ENCODE measurements at places on chromosomes 6 and 20.

DNA sequence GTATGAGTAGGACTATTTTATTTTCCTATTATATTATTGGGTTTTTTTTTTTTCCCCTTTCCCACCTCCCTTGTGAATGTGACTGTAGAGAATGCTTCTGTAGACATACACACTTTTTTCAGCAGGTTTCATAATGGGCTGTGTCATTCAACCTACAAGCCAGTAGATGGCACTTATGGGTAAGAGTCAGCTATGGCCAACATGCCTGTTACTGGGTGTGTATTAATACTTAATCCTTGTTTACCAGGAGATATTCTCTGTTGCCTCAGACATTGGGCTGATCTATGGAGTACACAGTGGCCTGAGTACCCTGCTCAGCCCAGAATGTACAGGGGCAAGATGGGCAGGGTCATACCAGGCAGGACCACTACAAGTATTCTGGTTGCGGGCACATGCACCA is 382.5 kb downstream of the EPHA7 start:
- no peak for DNase-seq

GRCh38 chr6:16337295-16337975 is 99.0 kb downstream of the GMPR start:
- DNase-seq: no peak

- no peak for DNase-seq
Measured at GRCh38 chr6:121879149-121879548, 443.7 kb downstream of the GJA1 start.

- DNase-seq: no peak
Measured at GRCh38 chr20:8074931-8075330, 55.4 kb upstream of the TMX4 start.

- DNase-seq: no peak
Measured at GRCh38 chr6:158457131-158457530, 102.8 kb upstream of the TMEM181 start.

DNA sequence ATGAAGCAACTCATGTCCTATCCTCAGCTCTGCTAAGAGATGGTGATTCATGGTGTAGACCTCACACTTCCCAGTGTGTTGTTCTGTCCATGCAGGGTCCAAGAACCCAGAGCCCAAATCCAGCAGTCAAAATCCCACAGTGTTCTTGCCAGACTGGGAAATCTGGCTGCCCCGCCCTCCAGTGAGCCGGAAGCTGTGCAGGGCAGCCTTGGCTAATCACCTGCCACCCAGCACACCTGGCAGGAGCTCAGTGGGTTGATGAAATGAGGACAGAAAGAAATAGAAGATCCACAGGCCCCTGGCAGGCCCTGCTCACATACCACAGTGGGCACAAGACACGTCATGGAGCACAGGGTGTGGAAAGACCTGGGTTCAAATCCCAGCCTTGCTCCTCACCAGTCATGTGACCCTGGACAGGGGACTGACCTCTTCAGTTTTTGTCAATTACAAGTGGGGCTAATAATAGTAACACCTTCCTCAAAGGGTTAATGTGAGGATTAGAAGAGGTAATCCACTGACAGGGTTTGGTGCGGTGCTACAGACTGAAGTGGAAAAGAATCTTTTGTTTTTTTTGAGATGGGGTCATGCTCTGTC is 13.6 kb upstream of the GUCA1A start:
- no peak for DNase-seq

DNA sequence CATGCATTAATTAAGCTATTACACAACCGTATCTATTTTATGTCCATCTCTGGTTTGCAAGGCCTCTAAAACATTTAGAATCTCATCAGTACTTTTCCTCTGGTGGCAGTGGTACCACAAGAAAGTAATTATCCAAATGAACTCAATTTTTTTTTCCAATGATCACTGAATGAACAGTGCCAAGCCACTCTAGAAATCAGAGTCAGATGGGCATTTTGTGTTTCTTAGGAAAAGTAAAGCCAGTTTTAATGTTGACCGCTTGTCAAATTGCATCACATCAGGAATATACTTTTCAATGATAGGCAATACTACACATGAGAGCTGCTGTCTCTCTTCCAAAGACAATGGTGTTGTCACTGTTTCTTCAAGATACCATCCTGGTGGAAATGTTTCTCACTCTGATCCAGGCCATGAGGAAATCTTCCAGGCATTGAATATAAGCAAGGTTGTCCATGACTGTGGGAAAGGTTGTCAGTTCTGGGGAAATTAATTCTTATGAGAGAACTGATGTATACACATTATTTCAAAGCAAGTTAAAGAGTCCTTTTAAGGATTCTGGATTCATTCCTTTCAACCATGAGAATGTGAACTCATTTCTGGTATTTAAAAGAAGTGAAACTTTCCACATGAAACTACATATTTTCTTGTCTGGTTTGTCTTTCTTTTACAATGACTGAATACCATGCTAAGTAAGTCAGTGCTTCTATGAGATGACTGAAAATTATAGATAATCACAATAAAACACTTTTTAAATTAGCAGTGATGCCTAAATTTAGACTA is 108.8 kb upstream of the TCF21 start:
- no peak for DNase-seq

DNA sequence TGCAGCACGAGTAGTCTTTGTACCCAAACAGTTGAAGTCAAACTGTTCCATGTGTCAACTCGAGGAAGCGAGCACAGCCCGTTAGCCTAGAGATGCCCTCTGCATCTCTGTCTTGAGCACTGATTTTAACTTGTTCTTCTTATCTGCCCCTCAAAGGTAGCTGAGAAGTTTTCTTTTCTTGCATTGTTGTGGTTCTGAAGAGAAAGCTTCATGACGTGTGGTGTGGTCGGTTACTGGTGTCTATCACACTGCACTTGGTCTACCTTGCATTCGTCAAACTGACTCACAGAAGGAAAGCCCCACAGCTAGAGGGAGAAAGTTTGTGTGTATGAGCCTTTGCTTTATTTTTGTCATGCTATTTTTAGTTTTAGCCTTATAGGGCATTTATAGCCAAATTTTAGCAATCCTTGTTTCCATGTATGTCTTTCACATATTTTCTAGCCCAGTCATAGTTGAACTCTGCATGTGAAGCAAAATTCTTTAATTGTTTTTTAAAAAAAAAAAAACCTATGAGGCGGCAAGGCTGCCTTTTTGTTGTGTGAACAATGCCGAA is 115.1 kb downstream of the JAG1 start:
- DNase-seq: no peak

Measured in 8988T (cell line).